ENCODE measurements at places on chromosomes 7 and 10.

- no peak for DNase-seq
Observed at GRCh38 chr7:148940702-148941597, 56.9 kb upstream of the EZH2 start.

- no peak for DNase-seq
Observed at GRCh38 chr10:7767209-7767608, 20.6 kb downstream of the KIN start.

GRCh38 chr7:5780801-5781496 is 514 bp downstream of the RNF216 start:
- no peak for DNase-seq

DNA sequence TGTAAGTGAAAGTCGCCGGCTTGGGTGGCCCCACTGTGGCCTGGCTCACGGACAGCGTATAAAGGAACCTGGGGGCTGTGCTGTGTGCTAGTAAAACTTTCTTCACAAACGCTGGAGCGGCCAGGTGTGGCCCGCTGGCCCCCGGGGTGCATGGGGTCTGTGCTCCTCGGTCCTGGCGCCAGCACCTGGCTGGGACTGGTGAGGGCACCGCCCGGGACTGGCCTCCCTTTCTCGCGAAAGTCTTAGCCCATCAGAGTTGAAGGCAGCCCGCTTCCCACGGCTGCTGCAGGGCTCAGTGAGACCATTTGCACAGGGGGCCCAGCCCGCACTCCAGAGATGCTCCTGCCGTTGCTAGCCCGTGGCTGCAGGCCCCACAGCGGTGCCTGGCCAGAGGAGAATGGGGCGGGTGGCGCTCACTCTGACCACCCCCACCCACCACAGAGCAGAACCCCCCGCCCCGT is 5.8 kb downstream of the PWWP2B start:
- no peak for DNase-seq

- DNase-seq: no peak
Observed at GRCh38 chr10:28853195-28853594, 175.9 kb downstream of the BAMBI start.

DNA sequence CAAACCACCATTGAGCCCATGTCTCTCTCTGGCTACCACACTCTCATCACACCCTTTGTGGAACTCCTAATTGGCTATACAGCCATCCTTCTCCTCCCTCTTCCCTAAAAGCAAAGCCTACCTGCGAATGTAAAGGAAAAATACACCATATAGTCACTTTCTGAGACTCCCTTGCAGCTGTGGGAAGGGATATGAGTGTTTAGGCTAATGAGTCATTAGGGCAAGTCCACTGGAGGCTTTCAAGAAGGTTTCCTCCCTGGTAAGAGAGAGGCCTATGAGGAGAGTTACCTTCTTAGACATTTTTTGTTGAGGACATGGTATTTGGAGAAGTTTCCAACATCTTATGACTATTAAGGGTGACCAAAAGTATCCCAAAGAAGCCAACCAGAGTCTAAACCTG is 4.1 kb upstream of the TMEM243 start:
- DNase-seq: no peak

DNA sequence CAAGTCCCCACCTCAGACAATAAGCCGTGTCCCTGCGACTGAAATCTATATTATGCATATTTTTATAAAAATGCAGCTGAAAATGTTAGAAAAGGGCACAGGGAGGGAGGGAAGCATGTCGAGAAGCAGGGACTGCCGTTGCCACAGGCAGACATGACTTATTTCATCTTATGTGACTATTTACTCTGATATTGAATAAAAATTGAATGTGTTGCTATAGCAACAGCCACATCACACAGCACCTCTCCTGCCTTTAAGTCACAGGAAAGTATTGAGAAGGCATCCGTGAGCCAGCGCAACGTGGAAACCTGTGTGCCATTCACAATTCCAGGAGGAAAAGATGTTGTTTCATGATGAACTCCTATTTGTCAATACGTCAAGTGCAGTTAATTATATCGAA is 549.5 kb downstream of the DNAJB6 start:
- DNase-seq: no peak

DNA sequence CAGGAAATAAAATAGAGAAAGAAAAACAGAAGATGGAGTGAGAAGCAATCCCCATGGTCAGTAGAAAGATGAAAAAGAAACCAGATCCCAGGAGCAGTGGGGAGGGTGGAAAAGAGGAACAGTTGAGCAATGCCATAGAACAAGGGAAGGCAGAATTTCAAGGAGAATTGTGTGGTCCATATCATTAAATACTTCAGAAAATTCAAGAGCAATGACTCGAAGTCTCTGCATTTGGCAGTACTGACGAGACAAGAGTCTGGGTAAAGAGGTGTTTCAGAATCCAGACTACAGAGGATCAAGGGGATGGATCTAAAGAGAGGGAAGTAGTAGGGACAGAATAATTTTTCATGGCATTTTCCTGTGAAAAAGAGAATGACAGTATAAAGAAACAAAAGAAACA is 512.6 kb downstream of the PHTF2 start:
- no peak for DNase-seq

- DNase-seq: no peak
Observed at GRCh38 chr7:132097550-132098134, 478.6 kb downstream of the PLXNA4 start.

DNA sequence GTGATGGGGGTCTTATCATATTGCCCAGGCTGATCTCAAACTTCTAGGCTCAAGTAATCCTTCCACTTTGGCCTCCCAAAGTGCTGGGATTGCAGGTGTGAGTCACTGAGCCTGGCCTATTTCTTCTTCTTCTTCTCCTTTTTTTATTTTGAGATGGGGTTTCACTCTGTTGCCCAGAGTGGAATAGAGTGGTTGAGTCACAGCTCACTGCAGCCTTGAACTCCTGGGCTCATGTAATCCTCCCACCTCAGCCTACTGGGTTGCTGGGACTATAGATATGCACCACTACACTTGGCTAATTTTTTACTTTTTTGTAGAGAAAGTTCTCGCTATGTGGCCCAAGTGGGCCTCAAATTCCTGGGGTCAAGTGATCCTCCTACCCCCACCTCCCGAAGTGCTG is 124.3 kb downstream of the SKIDA1 start:
- DNase-seq: no peak

- DNase-seq: no peak
Observed at GRCh38 chr10:68185085-68185484, 46.8 kb downstream of the ATOH7 start.

DNA sequence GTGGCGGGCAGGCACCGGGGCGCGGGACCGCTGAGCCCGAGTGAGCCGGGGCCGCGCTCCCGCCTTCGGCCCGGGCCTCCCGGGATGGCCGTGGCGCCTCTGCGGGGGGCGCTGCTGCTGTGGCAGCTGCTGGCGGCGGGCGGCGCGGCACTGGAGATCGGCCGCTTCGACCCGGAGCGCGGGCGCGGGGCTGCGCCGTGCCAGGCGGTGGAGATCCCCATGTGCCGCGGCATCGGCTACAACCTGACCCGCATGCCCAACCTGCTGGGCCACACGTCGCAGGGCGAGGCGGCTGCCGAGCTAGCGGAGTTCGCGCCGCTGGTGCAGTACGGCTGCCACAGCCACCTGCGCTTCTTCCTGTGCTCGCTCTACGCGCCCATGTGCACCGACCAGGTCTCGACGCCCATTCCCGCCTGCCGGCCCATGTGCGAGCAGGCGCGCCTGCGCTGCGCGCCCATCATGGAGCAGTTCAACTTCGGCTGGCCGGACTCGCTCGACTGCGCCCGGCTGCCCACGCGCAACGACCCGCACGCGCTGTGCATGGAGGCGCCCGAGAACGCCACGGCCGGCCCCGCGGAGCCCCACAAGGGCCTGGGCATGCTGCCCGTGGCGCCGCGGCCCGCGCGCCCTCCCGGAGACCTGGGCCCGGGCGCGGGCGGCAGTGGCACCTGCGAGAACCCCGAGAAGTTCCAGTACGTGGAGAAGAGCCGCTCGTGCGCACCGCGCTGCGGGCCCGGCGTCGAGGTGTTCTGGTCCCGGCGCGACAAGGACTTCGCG is 534 bp downstream of the FZD9 start:
- no peak for DNase-seq

DNA sequence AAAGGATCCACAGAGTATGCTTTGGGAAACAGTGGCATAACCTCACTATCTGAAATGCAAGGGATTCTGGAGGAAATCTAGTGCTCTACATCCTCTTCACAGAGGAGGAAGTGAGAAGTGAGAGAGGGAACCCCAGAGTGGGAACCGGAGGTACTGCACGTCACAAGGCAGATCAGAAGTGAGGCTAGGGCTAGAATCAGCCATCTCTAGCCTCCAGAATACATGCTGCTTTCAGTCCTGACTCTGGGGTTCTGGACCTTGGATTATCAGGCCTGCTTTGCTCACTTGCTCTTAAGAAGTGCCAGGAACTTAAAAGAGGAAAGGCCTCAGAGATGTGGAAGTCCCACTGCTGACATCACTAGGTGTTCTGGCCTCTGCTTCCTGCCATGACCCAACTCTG is 25.7 kb downstream of the ZNF503 start:
- no peak for DNase-seq

DNA sequence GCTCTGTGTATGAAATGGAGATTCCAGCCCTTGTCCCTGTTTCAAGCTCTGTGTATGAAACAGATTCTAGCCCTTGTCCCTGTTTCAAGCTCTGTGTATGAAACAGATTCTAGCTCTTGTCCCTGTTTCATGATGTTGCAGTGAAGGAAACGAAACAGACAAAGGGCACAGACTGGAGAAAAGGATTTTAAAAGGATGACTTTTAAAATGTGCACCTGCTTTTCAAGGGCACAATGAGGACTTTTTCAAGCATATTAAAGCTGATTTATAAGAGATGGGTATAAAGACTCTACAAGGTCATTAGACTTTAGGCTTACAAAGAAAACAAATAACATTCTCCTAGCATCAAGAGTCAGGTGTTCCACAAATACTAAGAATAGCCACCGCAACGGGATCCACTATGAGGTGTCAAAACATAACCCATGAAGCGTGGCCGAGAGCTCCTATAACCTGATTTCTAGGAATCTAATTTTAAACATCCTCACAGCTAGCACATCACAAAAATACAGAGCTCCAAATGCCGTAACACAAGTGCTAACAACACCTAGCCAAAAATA is 29.0 kb downstream of the DIP2C start:
- no peak for DNase-seq

GRCh38 chr10:34260904-34261303 is 554.2 kb downstream of the PARD3 start:
- no peak for DNase-seq

DNA sequence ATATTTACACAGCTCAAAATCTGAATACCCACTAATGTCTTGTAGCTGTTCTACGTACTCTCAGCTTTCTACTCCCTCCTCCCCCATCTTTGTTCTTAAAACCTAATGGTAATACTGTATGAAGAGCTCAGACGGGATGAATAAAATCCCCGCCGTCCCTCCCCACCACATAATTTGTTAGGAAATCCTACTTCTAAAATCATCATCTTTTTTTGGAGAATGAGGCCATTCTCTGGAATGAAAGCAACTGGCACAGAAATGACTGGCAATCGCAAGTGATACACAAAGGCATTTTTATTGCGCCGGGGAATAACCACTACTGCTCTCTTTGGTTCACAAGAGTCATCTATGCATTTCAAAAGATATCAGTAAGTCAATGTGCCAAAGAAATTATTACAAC is 27.3 kb downstream of the SLC35B4 start:
- no peak for DNase-seq

GRCh38 chr10:129421399-129422010 is 45.5 kb upstream of the MGMT start:
- DNase-seq: no peak

DNA sequence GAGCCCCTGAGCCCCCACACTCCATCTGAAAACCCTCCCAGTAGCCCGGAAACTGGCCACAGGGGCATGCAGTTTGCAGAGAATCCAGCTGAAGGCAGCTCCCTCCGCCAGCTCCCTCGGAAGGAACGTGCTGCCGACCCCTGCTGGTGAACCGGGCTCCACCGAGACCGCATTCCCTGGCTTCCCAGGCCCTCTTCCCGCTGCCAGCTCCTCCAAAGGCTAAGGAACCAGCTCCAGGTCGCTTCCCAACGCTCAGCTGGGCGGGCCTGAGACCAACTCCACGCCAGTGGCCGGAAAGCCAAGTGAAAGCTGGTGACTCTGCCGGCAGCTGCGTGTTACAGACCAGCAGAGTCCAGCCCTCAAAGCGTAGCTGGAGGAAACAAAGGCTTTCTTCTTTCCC is 35.8 kb downstream of the GPER1 start:
- no peak for DNase-seq

GRCh38 chr7:16404636-16405035 is 16.7 kb downstream of the CRPPA start:
- DNase-seq: no peak

- DNase-seq: no peak
Observed at GRCh38 chr7:927031-927671, 27.3 kb downstream of the ADAP1 start.

DNA sequence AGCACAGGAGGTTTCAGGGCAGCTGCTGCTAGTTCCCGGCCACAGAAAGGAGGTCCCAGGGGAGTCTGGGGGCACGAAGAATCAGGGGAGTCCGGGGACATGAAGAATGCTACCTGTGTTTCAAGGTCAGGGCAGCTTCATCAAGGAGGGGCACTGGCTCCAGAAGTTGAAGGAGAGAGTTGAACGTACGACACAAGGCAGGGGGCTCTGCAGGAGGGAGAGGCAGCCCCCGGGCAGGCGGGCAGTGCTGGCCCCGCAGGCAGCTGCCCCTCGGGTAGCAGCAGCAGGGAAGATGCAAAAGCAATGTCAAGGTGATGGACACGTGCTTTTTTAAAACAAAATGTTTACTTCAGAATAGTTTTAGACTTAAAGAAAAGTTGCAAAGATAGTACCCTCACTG is 134.7 kb upstream of the RNF32 start:
- no peak for DNase-seq

- no peak for DNase-seq
Observed at GRCh38 chr7:2887816-2888215, 43.7 kb upstream of the GNA12 start.

DNA sequence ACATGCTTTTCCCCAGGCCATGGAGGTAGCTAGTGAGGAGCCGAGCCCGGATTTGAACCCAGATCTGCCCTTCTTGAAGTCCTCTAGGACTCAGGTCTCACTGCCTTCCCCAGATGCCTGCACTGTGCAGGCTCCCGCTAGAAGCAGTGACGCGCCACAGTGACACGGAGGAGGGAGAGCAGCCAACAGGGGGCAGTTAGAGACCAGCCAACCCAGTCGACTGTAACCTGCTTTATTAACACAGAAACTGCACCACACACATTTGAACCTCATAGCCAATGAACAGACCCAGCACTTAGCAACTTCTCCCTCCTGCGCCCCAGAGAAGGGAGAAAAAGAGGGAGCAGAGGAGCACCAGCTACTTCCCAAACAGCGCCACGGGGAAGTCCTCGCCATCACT is 27.4 kb downstream of the PILRA start:
- no peak for DNase-seq

- no peak for DNase-seq
Observed at GRCh38 chr7:156751319-156751718, 110.7 kb downstream of the RNF32 start.

Measured in HS-27A (cell line).